ENCODE measurements at places on chromosomes 3 and 15.

DNA sequence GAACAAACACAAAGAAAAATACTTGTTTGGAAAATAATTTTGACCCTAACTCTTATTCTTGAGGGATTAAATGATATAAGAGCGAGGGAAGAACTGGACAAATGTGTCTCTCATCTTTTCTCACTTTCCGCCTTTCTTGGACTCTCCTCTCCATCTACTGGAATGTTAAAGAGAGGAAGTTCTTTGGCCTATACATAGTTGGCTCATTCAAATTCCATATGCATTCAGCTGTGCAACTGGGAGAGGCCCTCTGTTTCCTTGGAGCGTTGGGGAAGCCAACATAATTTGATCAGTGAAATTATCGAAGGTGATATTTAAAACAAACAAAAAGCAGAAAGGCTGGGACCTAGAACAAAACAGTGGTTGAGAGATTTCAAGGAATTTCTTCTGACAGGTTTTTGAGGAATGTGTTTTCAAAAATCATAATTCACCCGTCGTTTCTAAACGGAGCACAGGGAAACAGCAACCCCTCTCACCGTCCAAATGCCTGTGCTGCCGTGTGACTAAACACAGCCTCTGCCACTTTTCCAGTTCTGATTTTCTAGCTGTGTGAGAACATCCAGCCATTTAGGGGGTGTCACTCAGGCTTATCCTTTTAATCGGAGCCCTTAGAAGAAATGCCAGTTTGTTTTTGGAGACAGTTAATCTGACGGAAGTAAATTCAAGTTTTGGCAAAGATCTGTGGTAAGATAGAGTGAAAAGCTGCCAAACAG lies 489.9 kb downstream of the SOX2 start:
- DNase-seq = no peak

GRCh38 chr3:99172736-99173657 lies 271.5 kb upstream of the DCBLD2 start:
- DNase-seq = no peak

- DNase-seq = no peak
Measured at GRCh38 chr3:23442598-23443383, 239.7 kb downstream of the UBE2E2 start.

- no peak for DNase-seq
Measured at GRCh38 chr3:100122321-100122720, 8.0 kb upstream of the FILIP1L start.

- DNase-seq = no peak
Measured at GRCh38 chr3:169505577-169506230, 157.8 kb downstream of the MECOM start.

GRCh38 chr15:87575896-87576473 lies 680.6 kb downstream of the NTRK3 start:
- no peak for DNase-seq

DNA sequence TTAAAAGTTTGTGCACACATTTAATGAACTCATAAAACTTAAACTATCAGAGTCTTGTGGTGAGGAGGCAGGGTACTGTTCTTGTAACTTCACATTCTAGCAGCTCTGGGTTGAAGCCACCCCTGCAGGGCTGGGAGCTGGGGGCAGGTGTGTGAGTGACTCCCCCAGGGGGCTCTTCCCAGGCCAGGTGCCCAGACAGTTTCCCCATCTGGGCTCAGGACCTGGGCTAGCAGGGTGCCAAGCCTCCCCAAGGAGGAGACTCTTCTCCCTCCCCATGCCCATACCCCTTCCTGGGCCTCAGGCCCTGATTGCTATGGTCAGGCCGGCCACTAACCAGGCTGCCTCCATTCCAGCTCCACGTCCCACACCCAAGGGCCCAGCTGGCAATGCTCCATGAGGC lies 22.0 kb upstream of the CHCHD6 start:
- DNase-seq = no peak

DNA sequence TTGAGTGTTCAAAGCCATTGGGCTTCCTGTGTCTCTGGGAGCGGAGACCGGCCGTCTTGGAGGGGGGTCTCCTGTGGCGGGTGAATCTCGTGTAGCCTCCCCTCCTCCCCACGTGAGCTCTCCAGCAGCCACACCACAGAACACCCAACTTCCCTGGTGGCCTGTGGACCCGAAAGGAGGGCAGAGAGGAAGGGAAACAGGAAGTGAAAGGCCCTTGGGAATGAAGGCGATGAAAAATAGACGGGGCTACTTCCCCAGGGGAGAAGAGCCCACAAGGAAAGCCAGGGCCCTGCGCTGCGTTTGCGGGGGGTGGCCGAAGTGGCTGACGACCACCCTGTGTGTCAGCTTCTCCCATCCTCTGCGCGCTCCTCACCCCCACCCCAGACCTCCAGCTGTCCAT lies 5.4 kb downstream of the ANKRD63 start:
- DNase-seq = no peak

GRCh38 chr3:32184187-32184730 lies 54.2 kb upstream of the CMTM8 start:
- DNase-seq = no peak

GRCh38 chr15:48131324-48131723 lies 10.5 kb downstream of the SLC24A5 start:
- DNase-seq = no peak

DNA sequence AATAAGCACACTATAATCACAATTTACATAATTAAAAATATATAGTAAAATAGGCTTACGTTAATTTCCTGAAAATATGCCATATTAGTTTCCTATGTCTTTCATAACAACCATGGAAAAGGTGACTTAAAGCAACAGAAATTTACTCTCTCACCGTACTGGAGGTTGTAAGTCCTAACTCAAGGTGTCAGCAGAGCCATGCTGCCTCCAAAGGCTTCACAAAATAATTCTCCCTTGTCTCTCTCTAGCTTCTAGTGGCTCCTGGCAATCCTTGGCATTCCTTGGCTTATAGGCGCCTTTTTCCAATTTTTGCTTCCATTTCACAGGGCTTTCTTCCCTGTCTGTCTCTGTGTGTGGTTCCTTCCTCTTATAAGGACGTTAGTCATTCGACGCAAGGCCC lies 7.6 kb downstream of the SI start:
- DNase-seq = no peak

DNA sequence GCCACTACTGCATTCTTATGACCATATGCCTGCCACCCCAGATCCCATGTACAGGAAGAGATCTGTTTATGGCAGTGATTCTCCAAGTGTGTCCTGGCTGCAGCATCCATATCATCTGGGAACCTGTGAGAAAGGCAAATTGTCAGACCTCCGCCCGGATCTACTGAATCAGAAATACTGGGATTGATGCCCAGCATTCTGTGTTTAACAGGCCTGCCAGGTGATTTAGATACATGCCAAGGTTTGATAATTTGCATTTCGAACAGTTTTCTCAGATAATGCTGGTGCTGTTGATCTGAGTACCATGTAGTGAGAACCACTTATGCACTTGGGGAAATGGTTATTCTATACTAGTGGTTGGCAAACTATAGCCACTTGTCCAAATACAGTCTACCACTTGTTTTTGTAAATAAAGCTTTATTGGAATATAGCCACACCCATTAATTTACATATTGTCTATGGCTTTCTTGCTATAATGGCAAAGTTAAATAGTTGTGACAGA lies 165.4 kb downstream of the SSR3 start:
- DNase-seq = no peak

DNA sequence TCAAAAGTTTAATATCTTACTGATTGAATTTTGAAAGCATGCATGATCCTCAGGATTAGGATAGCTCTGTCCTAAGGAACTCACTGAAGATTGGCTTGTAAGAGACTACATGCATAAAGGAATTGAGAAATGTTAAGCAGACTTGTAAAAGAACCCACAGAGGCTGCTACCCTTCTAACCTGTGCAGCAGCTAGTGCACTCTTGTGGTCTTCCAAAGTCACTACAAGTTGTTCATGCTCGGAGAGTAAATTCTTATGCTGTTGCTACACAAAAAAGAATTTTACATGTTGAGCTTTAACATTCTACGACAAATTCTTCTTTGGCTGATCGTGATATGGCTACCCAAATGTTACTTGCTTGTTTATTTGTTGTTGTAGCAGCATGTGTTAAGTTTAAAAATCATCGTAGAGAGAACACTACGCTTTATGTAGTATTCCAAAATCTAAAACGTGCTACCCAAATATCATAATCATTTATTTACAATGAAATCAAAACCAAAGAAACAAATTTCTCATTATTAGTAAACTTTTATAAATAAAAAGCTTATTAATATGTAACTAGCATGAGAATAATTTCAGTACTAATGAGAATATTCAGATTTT lies 55.0 kb downstream of the GOLIM4 start:
- no peak for DNase-seq

- DNase-seq = no peak
Measured at GRCh38 chr3:18258492-18258891, 166.6 kb downstream of the SATB1 start.

- no peak for DNase-seq
Measured at GRCh38 chr15:73862276-73862675, 11.1 kb upstream of the TBC1D21 start.

- DNase-seq = no peak
Measured at GRCh38 chr15:99478977-99479376, 86.8 kb upstream of the MEF2A start.

- DNase-seq = no peak
Measured at GRCh38 chr3:107660306-107660976, 137.7 kb downstream of the BBX start.

DNA sequence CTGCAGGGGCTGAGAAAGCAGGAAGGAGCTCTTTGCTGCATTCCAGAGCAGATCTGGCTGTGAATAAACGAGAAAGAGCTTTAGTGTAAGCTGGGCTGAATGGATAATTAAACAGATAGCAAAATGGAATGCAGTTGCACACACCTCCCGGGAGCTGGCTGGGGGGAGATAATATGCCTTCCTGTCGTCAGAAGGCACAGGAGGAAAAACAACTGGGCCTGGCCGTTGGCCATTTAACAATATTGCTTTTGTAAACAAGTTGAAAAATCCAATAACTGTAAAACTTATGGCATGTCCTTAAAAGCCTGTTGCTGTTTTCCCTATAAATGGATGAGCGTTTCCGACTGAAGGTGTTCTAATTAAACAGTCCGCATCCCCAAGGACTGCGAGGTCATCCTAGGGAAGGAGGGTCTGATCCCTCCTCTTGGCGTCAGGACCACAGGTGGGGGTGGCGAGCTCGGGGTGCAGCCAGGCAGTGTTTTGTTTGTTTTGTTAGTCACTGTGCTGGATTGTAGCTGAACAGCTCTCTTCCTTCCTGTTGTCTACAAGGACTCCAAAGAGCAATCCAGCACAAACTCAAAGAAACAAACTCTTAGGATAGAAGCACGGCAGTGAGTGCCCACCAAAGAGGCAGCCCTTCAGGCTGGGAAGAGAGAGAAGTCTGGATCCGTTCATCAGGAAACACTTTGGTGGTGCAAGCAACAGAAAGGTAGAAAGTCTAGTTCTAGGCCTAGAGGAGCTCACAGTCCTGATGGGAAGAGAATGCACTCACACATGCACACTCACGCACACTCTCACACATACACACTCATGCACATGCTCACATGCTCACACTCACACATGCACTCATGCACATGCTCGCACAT lies 133.4 kb upstream of the SMAD3 start:
- no peak for DNase-seq

DNA sequence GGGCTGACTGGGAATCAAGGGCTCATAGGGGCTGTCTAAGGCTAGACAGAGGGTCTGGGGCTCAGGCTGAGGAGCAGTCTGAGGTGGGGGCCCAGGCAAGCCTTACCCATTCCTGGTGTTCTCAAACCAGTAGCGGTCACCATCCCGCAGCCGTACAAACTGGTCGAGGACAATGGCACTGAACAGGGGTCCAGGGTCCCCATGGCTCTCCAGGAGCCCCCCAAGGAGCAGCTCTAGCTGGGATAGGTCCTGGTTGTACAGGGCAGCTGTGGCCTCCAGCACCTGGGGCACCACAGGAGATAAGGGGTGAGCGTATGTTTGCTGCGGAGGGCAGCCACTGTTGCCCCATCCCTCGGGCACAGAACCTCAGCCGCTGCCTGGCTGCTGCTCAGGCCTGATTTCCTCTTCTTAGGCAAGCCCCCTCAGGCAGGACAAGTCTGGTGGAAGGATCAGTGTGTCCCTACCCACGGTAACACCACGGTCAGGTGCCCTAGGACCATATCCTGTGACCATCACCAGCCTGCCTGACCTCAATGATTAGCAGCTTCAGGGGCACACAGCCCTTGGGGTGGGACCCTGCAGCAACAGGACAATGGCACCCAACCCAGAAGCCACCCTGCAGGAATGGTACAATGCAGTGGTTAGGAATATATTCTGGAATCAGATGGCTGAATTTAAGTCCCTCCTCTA lies 5.9 kb downstream of the DUOX2 start:
- DNase-seq = no peak

DNA sequence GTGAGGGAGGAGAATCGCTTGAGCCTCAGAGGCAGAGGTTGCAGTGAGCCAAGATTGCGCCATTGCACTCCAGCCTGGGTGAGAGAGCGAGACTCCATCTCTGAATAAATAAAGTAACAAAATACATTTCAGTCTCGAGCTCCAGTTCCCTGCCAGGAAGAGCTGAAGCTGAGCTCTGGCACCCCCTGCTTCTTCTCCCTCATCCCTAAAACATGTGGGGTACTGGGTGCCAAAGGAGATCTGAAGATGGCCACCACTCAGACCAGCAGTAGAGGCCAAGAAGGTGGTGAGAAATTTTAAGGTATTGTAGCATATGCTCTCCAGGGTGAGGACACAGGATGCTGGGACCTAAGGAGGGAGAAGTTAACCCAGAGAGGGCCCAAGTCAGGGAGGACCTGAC lies 75.0 kb upstream of the CGNL1 start:
- DNase-seq = no peak

DNA sequence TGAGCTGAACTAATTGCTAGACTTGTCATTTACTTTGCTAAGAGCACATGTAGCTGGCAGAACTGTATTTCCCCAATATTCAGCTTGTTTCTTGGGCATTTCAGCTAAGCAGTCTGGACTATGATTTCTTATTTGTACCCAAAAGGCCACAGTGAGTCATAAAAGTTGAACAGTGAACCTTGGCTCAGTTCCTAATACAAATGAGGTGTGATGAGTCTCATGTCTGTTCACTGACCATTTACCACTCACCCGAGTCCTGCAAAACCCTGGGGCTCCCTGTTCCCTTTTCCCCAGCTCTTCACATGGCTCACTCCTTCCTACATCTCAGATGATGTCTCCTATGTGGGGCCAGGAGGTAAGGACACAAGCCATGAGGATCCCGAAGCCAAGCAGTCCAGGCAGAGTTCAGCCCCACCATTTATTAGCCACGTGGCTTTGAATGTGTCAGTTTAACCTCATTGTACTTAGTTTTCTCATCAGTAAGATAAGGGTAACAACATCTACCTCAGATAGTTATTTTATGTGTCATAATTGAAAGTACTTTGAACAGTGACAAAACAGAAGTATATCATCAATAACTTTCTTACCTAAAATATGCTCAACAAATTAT lies 239.3 kb downstream of the IL5RA start:
- DNase-seq = no peak

DNA sequence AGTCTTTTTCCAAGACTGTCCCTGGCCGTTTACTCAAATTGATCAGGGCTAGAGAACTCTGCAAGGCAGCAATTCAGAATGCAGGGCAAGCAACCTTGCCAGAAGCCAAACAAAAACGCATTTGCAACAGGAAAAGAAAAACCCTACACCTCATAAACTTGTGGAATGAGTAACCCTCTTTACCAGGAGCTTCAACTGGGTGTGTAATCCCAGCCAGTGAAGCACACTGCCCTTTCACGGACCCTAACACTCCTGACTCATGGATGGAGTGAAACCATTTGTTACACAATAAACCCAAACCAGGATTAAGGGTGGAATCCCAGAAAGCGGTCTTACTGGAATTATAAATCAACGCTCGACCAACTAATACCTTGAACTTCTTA lies 14.8 kb upstream of the LDHAL6B start:
- no peak for DNase-seq

- no peak for DNase-seq
Measured at GRCh38 chr15:92339361-92339760, 54.3 kb upstream of the ST8SIA2 start.

- no peak for DNase-seq
Measured at GRCh38 chr3:40309925-40310695, 603 bp downstream of the EIF1B start.
